ENCODE measurements at places on chromosomes 2 and 18. TPM values are rescaled to one million over a fixed set of nuclear protein-coding genes. Genes with fewer than 3 reads are reported as not detected.
A peak's percentile ranks its signal among the peaks of the same experiment; 100 is the strongest.

DNA sequence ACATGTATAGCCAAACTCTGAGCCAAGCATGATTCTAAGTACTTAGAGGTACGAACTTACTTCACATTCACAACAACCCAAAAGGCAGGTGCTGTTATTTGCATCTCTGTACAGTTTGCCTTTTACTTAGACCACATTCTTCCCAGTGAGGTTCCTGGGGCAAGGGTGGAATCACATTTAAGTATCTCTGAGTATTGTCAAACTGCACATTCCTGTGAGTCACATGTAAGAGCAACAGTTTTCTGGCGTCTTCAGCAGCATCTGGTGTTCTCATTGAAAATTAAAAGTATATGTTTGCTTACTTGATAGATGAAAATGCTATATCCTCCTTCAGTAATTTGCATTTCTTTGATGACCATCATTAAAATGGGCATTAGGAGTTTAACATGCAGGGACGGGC, 119.1 kb downstream of the UXS1 start:
- DNase-seq, result no peak

Gene ACADL
- total RNA-seq, result 0.50 TPM

DNA sequence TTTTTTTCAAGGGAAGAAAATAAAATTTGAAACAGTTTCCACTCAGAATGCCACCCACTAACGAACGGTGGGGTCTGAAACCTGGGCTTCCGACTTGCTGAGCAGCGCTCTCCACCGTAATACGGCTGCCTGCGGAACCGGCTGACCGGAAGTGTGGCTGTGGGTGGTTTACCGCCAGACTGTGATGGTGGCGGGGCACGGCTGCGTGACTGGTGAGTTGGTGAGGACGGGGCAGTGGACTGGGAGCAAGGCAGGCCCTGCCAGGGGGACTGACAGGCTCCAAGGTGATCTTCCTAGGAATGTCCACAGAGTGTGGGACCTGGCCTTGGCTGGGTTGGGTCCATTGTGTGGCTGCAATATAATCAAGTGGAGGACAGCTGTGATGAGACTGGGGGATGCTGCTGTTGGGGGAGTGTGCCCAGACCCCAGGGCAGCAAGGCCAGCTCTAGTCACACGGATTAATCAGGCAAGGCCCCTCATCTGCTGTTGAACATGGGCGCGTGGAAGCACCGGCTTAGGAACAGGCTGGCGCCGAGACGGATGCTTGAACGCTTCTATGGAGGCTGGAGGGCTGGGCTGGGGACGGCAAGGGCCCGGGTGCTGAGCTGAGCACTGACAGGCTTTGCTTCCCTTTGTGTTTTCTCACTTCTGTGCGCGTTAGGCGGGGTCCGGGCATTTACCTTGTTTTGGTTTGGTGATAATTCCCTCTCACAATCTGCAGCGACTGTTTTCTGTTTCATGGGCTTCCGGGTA, 357.7 kb upstream of the SPRED2 start:
- no peak for DNase-seq

DNA sequence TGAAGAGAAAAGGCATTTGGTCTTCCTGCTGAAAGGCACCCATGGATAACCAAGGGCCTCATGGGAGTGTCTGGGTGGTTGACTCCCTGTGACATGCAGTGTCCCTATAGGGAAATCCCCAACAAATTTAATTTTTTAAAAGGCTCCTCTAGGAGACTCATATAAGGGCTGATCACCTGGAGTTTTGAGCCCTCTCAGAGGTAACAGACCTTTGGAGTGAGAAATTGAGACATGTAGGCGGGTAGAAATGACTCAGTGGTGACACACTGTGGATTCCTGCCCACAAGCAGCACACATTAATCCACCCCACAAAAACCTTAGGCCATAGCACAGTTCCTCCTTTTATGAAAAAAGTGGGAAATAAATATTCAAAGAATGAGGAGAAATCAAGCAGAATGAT, 557.0 kb upstream of the CNTNAP5 start:
- DNase-seq, result peak; percentile 76

DNA sequence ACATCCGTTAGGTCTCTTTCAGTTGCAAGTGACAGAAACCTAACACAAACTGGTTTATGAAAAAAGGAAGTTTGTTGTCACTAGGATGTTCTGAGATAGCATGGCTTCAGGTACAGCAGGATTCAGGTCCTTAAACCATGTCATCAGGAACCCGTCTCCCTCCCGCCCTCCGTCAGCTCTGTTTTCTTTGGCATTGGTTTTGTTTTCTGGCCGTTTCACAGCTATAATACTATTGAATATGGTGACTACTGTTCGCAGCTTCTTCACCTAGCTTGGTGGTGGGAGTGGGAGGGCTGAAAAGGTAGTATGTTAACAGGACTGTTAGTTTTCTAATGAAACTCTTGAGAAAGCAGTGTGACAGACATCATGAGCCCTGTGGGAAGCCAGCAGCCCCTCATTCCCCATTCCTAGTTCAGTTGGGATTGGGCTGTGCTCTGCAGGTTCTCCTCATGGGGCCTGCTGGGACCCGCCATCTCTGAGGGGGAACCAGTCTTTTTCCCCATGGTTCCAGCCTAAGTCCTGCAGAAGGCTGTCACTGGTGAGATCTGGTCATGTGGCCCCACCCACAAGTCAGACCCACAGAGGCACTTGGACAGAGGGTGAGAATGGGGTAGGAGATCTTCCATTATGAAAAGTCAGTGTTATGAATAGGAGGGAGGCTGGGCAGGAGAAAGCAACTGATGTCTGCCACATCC, 12.1 kb downstream of the PTMA start:
- DNase-seq, result no peak

DNA sequence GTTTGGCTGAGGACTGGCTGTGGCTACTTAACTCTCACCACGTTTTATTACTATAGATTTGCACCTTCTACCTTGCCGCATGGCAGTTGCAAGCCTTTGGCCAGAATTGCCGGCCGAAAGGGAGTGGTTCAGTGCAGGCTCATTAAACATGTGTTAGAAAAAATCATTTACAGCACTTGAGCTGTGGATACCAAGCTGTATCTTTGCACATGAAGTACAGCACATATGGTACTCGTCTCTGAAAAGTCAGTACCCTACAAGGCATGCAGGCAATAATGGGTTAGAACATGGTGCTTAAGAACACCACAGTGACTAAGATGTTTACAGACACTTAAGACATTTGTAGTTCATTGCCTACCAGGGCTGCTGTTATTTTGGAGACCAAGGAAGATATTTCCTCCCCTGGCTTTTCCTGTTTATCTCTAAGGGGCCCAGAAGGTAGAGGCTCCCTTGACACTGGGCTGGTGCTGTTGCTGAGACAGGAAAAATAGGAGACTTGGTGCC, 103.1 kb downstream of the ZNF532 start:
- no peak for DNase-seq

GRCh38 chr2:169659320-169659719, 34.9 kb downstream of the CFAP210 start:
- no peak for DNase-seq

Gene SULT1C3
- total RNA-seq, result not detected

GRCh38 chr2:20594957-20595356, 55.9 kb downstream of the HS1BP3 start:
- no peak for DNase-seq

GRCh38 chr2:130884503-130884902, 47.8 kb downstream of the ARHGEF4 start:
- DNase-seq, result no peak

DNA sequence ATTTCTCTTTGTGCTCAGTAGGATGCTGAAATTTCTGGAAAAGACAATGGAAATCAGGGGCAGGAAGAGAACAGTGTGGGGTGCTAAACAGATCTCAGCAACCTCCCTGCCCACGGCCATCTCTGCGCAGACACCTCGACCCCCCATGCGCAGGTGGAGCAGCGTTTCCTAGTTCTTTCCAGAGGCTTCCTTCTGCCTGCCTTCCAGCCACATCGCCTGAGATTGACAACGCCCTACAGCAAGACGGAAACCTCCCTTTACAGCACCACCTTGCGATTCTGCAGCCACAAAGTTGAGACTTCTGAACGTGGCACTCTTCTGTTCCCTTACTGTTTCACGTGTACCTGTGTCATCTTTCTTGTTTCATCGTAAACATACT, 31.4 kb upstream of the CASP8 start:
- DNase-seq, result no peak

DNA sequence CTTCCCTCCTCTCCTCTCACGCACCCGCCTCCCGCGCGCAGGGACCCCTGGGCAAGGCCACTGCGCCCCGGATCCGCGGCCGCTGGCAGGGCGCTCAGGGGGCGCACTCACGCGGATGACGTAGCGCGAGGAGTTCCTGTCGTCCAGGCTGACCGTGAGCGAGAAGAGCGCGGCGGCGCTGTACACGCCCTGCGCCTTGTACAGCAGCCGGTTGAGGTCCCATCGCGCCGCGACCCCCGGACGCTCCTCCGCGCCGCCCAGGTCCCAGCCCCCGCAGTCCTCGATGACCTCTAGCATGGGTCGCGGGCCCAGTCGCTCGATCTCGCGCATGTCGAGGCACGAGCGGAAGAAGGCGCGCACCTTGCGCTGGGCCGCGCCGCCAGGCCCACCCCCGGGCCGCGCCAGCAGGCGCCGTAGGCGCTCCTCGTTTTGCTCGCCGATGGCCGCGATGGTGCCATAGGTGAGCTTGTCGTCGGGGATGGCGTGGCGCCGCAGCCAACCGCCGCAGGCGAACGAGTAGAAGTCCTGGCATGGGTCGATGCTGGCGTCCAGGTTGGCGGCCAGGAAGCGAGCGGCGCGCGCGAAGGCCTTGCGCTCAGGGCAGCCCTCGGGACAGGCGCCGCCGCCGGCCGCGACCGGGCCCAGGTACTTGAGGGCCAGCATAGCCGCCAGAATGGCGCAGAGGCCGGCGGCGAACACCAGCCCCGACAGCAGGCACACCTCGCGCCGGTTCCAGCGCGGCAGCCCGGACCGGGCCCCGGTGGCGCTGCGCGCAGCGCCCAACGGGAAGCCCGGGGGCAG, 1.7 kb downstream of the ECEL1 start:
- DNase-seq, result no peak

Gene TMEM169
- total RNA-seq, result 1.8 TPM

GRCh38 chr2:5976531-5977065, 284.4 kb downstream of the SOX11 start:
- DNase-seq, result no peak

DNA sequence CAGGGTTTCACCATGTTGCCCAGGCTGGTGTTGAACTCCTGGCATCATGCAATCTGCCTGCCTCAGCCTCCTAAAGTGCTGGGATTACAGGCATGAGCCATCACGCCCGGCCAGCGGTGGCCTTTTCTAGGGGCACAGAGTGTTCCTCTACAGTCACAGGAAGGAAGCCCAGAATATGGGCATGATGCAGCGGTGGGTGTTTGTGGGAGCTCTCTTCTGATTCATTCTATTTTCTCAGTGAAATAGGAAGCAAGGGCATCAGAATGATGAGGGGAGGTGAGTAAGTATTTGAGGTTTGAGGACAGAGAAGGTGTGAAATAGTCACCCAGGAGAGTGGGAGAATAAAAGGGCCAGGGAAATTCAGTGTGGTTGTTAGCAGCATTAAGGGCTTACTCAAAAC, 70.3 kb upstream of the PSME4 start:
- peak; percentile 95 for DNase-seq

GRCh38 chr2:219593154-219593553, 4.5 kb upstream of the STK11IP start:
- no peak for DNase-seq

Gene CCDC148
- 1.3 TPM for total RNA-seq

DNA sequence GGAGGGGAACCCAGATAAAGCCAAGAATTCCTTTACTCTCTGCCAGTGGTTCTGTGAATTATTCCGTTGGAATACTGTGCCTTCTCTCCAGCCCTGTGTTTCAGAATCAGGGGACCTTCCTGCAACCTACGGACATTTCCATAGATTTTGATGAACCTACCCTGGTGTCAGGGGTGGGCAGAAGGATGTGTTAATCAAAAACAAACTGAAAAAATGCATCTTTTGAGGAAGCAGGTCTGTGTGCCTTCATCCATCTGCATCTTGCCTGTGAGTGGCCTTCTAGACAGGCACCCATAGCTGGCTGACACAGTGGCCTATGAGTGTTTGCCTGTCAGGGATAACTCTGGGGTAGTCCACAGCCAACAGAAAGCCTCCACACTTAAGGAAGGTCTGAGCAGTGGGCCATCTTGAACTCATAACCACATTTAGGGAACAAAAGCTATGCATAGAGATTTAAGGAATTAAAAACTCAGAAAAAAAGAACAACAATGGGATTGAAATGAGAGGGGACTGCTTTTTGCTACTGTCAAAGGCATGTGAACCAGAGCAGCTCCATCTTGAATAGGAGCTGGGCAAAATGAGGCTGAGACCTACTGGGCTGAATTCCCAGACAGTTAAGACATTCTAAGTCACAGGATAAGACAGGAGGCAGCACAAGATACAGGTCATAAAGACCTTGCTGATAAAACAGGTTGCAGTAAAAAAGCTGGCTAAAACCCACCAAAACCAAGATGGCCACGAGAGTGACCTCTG, 45.9 kb upstream of the ITGA6 start:
- no peak for DNase-seq

DNA sequence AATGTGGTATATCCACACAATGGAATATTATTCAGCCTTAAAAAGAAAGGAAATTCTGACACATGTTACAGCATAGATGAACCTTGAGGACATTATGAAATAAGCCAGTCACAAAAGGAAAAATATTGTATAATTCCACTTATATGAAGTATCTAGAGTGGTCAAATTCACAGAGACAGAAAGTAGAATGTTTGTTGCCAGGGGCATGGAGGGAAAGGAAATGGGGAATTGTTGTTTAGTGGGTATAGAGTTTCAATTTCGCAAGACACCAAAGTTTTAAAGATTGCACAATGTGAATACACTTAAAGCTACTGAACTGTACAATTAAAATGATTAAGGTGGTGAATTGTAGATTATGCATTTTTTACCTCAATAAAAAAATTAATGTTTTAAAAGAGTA, 92.9 kb downstream of the TXNL1 start:
- no peak for DNase-seq

GRCh38 chr2:36374585-36374984, 19.0 kb downstream of the CRIM1 start:
- DNase-seq, result peak; percentile 62

Gene LIPT1
- 9.2 TPM for total RNA-seq

GRCh38 chr2:145044491-145044890, 524.6 kb upstream of the ZEB2 start:
- no peak for DNase-seq

DNA sequence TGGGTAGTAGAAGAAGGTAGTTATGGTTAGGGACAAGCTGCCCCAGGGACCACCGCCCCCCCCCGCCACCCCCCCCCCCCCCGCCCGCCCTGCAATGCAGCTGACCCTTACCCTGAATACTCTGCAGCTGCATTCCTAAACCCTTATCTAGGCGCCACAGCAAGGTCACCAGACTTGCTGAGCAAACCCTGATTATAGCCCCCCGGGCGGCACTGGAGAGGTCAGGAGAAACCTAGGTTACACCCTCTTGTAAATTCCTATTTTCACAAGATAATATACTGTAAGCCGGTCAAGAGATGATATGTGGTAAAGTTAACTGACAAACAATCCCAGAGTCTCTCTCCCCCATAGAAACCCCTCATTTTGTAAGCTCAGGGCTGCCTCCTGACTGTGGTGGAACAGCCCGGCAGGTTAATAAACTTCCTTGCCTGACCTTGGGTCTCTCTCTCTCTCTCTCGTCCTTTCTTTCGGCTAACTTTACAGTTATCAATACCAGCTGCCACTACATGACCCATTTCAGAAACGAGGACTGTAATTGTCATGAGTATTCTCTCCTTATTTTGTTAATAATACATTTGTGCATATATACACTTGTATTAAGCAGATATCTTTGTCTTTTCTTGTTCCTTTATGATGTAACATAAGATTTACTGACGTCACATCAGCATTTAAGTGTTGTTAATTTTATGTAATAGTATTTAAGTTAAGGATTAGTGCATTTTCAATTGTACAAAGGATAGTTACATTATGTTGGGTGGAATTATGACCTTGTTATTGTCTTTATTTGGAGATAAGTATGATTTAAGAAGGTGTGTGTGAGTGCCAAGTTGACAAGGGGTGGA, 22.8 kb upstream of the SMAD4 start:
- DNase-seq, result no peak

Gene GAL3ST2
- total RNA-seq, result not detected
